ENCODE measurements at places on chromosomes 5 and 9.

- no peak for DNase-seq
These were observed 966 bp downstream of the SNX2 start for GRCh38 chr5:122775550-122776542.

- DNase-seq: no peak
These were observed 44.8 kb upstream of the SNX2 start for GRCh38 chr5:122730037-122730436.

GRCh38 chr5:27784317-27784716, 745.9 kb upstream of the CDH9 start:
- no peak for DNase-seq

DNA sequence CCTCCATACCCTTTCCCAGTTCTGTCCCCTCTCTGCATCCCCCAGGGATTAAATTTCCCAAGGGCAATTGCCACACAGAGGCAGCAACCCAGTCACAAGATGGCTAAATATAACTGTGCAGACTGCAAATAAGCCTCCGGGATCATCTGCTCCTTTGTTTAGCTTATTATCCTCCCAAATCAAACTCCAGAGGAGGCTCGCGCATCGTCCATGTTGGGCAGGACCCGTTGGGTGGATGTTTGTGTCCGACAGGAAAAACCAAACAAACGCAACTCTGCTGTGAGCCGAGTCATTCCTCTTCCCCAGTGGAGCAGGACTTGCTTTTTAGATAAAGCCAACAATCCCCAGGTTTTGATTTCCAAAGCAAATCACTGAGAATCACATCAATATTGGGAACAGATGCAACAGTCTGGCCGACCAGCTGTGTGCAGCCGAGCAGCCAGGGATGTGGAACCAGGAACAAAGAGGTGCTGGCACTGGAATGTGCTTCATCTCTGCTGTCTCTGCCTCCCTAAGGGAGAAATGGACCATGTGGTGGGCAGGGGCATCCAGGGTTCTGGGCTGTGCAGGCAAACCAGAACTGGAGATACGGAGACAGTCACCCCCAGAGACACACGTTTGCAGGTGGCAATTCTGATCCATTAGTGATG, 89.8 kb downstream of the PTTG1 start:
- DNase-seq: no peak

GRCh38 chr5:87258507-87258906, 9.2 kb upstream of the RASA1 start:
- DNase-seq: no peak

All from stimulated activated CD4-positive, alpha-beta T cell treated with anti-CD3 and anti-CD28 coated beads, Interleukin-15, amount 100 ng/mL, for 1 hour (primary cell).